ENCODE measurements at places on chromosomes 7 and 10.
A peak's percentile ranks its signal among the peaks of the same experiment; 100 is the strongest.

DNA sequence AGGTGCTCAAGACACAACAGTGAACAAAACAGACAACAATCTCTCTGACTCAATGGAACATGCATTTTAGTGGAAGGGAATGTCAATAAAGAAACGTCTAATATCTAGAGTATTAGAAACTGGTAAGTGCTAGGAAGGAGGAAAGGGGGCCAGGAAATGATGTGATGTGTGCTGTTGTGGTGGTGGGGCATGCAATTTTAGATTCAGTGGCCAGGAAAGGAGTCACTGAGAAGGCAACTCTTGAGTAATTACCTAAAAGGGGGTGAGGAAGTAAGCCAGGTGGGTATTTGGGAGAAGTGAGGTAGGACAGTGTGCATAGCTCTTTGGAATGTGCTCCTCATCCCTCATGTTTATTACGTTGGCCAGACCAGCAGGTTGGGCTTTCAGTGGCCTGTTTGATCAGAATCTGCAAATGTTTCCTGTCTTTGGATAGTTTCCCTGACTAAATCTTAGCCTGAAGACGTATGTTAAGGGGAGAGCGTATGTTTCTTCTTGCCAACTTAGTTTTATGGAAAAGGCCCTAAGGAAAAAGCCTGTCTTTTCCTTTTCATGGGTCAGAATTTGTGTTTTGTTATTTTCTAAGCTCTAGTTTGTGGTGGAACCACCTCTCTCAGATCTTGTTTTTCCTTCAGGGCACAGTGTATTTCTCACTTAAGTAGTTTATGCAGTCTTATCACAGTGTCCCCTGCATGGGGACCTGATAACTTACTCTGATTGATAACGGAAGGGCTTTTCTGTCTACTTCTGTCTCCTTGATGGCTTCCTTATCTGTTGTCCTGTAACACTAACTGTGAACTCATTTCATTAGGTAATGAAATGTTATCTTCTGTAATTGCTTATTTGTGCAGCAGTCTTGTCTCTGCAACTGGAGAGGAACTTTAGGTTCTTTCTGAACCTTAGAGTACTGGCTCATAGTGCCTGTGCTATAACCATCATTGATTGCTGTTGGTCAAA is 203.7 kb downstream of the AUTS2 start:
- no peak for DNase-seq

DNA sequence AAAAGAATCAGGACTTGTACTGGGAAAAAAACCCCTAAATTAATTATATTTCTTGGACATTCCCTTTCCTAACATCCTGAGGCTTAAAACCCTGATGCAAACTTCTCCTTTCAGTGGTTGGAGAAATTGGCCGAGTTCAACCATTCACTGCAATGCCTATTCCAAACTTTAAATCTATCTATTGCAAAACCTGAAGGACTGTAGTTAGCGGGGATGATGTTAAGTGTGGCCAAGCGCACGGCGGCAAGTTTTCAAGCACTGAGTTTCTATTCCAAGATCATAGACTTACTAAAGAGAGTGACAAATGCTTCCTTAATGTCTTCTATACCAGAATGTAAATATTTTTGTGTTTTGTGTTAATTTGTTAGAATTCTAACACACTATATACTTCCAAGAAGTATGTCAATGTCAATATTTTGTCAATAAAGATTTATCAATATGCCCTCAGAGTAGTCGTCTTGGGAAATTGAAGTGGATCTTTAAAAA is 6.6 kb downstream of the EMX2 start:
- DNase-seq: no peak

DNA sequence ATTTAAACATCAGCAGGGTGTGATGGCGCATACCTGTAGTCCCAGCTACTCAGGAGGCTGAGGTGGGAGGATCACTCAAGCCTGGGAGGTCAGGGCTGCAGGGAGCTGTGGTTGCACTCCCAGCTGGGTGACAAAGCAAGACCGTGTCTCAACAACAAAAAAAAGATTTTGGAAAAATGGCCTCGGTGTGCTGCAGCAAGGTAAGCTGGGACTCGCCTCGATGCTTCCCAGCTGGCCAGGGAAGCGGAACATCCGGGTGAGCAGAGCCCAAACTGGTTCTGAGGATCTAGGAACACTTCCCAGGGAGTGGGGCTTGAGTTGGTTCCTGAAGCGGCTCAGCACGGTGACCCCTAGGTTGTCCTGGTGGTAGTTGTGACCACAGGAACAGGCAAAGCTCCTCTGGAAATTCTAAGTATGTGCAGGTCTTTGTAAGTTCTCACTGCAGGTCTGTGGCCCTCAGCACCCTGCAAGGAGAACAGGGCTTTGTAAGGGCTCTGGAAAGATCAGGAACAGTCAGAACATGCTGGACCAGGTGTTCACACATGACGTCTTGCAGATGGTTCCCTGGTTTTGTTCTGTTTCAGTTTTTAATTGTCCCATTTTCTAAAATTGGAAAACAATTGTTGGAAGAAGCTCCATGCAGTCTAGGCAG is 38.6 kb upstream of the ZMIZ2 start:
- DNase-seq: no peak

DNA sequence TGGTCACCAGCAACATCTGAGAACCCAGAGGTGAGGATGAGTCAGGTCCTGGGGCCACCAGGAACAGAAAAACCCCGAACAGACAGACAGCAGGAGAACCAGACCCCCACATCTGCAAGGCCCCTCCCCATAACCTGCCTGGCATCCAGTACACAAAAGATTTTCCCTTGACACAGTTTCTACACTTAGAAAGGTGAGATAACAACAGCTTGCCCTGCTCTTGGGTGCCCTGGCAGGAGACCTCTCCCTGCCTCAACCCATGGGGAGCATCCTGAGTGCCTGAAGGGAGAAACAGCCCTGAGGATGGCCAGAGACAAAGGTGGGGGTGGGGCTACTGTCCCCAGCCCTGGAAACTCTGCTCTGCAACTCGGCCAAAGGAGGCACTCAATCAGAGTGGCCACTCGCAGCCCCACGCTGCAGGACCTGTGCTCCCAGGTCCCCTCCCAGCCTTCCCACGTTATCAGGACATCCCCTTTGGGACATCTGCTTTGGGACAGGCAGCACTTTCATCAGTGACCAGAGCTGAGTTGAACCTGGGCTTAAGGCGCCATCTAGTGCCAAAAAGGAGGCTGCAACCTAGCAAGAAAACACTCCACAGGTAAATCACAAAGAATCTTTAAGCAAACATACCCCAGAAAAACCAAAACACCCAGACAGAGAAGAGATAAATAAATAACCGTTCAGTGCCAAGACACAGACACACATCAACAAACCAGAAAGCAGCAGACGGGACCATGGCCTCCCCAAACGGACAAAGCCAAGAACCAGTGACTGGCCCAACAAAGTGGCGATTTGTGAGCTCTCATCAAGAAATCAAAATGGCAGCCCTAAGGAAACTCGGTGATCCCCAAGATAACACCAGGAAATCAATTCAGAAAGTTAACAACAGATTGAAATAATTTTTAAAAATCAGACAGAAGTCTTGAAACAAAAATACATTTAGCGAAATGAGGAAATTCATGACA is 233.7 kb downstream of the PTPRN2 start:
- no peak for DNase-seq

DNA sequence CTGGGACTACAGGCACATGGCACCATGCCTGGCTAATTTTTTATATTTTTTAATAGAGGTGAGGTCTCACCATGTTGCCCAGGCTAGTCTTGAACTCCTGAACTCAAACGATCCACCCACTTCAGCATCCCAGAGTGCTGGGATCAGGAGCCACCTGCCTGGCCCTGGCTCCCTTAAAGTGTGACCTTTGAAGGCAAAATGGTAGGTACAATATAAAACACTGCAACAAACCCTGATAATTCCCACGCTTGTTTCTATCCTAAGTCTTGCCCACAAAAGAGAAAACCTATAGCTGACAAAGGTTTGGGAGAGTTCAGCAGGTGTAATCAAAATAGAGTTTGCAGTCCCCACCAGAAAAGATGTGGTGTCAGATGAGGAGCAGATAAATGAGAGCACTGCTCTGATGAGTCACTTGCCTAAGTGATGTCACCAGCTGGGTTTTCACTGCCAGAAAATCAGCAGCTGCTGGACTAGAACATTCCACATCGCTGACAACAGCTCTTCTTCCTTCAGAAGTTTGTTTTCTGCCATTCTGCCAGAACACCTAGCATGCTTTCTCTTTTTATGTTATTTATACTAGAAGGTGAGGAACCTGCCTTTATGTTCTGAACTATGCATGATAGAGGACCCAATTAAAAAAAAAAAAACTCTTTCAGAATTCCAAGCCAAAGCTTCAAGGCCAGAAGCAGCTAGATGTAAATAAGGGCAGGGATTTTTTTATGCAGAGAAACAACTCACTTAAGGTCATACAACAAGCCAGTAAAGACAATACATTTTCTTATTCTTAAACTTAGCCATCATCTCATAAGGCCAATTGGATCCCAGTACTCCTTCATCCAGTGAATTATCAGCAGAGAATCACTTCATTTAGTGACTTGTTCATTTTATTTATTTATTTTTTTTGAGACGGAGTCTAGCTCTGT is 18.0 kb downstream of the PURB start:
- DNase-seq: no peak

DNA sequence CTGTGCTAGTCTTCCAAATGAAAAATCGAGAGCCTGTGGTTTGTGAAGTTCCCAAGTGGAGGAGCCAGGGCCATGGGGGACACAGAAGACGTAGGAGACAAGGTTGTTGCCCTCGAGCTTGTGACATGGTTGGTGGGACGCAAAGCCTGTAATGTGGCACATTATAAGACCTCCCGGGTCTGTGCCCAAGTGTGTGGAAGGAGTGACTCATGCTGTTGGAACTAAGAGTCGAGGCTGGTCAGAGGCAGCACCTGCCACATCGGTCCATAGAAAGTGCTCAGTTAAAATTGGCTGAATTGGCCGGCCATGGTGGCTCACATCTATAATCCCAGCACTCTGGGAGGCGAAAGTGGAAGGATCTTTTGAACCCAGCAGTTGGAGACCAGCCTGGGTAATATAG is 27.0 kb upstream of the PODXL start:
- no peak for DNase-seq

GRCh38 chr10:129962872-129963640 is 1.0 kb downstream of the EBF3 start:
- no peak for DNase-seq

GRCh38 chr7:133853706-133854276 is 273.3 kb upstream of the LRGUK start:
- DNase-seq: no peak

DNA sequence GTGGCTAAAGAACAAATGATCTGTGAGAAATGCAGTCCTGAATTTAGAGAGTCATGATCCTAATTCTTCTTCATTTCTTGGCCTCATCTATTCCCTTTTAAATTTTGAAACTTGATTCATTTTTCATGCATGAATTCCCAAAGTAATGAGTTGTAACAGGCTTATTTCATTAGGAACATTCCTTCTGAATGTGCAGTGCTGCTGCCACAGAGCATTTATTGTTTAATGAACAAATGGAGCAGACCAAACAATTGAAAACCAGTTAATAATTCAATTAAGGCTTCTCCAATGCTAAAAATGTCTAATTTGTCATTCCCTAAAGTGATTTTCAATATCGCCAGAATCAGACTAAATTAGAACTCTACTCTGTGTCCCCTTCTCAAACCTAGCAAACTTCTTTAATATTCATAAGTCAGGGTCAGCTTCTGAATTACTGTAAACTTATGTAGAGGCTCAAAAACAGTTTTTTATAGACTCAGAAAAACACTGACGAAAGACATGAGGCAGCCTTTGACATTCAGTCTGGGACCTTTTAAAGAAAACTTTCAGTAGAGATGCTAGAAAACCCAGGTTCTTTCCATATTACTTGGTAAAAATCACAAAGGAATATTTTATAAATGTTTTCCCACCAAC is 14.5 kb downstream of the LSMEM1 start:
- DNase-seq: no peak

GRCh38 chr7:40200791-40201190 is 66.0 kb downstream of the SUGCT start:
- DNase-seq: no peak

DNA sequence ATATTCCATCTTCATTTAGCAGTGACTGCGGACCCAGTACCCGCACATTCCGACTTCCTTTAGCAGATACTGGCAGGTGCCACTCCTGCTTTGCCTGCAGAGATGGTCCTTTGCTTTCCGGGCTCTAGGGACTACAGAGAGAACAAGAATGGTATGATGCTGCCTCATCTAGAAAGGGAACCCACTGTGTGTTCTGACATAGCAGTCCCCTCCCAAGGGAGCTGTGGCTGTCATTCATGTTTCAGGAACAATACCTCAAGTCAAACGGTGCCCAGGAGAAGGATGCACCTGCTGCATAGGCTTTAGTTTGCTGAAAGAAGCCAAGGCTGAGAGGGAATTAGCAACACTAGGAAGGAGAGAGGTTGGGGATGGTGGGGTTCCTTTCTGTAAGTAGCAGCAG is 15.9 kb upstream of the TMEM72 start:
- no peak for DNase-seq

GRCh38 chr7:139572704-139573385 is 49.4 kb downstream of the CLEC2L start:
- DNase-seq: no peak

- DNase-seq: peak; percentile 12
Measured at GRCh38 chr10:84537447-84537931, 209.1 kb downstream of the CCSER2 start.

DNA sequence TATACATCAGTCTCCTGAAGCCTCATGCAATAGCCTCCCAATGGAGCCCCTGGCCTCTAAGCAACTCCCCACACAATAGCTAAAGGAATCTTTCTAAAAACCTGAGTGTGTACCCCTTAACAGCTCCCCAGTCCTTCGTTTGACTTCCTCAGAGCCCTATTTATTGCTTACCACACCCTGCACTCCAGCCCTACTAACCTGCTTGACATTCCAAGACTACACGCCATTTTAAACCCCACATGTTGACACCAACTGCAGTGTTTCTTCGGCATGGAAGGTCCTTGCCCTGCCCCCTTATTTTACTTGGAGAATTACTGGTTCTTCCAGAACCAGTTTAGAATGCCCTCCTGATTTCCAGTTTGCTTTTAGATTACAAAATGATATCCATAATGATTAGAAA is 10.8 kb downstream of the SRPK2 start:
- DNase-seq: no peak

DNA sequence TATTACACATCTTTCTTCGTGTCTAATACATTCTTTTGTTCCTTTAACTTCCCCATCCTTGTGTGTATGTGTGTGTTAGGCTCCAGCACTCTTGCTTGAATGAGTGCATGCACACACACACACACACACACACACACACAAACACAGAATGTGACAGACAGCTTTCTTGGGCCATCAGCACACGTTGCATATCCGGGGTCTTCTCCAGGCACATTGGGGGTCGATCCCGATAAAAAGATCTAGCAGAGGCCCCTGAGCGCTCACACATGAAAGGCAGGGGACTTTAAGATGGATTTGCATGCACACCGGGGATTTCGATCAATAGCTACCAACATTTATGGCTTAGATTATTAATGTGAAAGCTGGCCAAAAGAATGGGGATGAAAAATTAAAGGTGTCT is 4.5 kb downstream of the SKIDA1 start:
- no peak for DNase-seq

DNA sequence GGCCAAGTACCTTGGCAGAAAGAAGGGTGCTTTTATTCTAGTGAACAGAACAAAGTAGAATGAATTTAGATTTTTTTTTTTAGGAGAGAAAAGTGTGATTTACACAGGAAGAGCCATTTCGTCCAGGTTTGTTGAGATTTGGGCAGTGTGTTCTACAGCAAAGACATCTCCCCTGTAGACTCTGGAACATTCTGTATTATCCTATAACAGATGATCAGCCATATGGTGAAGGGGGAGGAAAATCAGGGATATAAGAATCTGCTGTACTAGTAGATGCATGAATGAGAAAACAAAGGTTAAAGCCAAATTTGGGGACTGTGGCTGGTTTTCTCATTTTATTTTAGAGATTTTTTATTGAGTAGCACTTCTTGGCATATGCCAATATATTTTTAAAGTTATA is 453.7 kb upstream of the LRRTM3 start:
- DNase-seq: no peak

Data from activated naive CD4-positive, alpha-beta T cell (primary cell).